ENCODE measurements at places on chromosomes 4 and X. TPM values are rescaled to one million over a fixed set of nuclear protein-coding genes. Genes with fewer than 3 reads are reported as not detected.
A peak's percentile ranks its signal among the peaks of the same experiment; 100 is the strongest.

DUX4 gene
- total RNA-seq = not detected

DCK gene
- 5.9 TPM for total RNA-seq

SHISA3 gene
- total RNA-seq = 1.8 TPM

KCND1 gene
- 0.25 TPM for total RNA-seq

SLITRK2 gene
- total RNA-seq = 0.38 TPM

L1CAM gene
- total RNA-seq = 3.6 TPM

ACSL4 gene
- 58.5 TPM for total RNA-seq

SPANXB1 gene
- total RNA-seq = not detected

VCX gene
- total RNA-seq = not detected

DNA sequence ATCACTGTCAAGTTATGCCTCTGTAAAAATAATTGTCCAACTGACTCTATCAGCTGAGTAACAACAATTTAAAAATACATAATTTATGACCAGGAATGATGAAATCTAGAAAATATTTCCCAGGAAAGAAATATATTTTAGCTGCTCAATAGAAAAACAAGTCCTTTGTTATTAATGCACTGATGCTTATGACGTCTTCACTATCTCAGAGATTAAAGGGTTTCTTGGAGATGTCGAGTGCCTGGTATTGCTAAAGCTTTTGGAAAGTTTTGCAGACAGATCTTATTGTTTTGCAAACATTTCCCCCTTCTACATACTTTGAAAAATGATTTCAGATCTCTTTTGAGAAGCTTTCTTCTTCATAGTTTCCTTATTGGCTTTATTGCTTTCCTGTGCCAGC lies 154.6 kb upstream of the RPS6KA3 start:
- H3K27me3 ChIP-seq = no peaks in the 10 kb centered on the region
- no peaks in the 10 kb centered on the region for H3K36me3 ChIP-seq
- H3K27ac ChIP-seq = no peak overlapping the region
- no peak overlapping the region for H3K4me3 ChIP-seq
- no peak for DNase-seq
- no peaks in the 10 kb centered on the region for H3K4me1 ChIP-seq

GRCh38 chr4:13546941-13547484 lies 2.7 kb upstream of the NKX3-2 start:
- H3K27me3 ChIP-seq = peaks cover 97% of the 10 kb centered on the region
- H3K36me3 ChIP-seq = no peaks in the 10 kb centered on the region
- peaks cover 27% of the 10 kb centered on the region for H3K4me1 ChIP-seq

DNA sequence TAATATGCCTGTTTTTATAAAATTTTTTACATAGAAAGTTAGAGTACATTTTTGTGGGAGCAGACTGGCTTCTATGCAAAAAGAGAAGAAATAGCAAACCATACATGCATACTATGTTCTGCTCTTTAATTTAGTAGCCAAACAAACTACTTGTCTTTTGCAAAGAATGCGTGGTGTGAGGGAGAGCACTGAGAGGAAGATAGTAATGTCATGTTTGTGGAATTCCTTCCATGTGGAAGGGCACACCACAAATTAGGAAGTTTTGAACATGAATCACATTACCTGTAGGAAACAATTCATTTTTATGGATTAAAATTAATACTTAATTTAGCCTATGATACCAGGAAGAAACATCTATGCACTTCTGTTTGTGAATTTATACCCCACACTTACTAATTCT lies 1529.1 kb upstream of the ADGRL3 start:
- no peaks in the 10 kb centered on the region for H3K36me3 ChIP-seq
- no peaks in the 10 kb centered on the region for H3K4me1 ChIP-seq
- H3K27ac ChIP-seq = no peak overlapping the region

GRCh38 chr4:34417160-34417559 lies 1827.2 kb downstream of the ARAP2 start:
- no peak for DNase-seq
- H3K27ac ChIP-seq = no peak overlapping the region
- H3K27me3 ChIP-seq = no peaks in the 10 kb centered on the region
- H3K36me3 ChIP-seq = no peaks in the 10 kb centered on the region

DNA sequence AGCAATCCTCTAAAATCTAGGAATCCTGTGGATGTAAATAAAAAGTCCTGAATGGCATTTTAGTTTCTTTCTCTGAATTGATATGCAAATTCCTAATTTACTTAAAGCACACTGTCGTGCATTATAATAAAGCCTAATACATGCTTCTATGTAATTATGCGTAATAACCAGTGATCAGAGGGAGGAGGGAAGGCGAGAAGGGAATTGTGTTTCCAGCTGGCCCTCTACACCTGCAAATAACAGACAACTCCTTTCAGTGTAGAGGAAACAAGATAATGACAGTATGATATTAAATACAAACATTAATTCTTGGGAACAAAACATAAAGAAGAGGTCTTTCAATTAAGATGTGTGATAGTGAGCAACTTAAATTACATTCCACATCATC lies 419.6 kb upstream of the LCORL start:
- no peak overlapping the region for H3K27ac ChIP-seq
- DNase-seq = no peak
- no peaks in the 10 kb centered on the region for H3K27me3 ChIP-seq
- no peak overlapping the region for H3K4me3 ChIP-seq

- no peaks in the 10 kb centered on the region for H3K27me3 ChIP-seq
- H3K4me1 ChIP-seq = peaks cover 14% of the 10 kb centered on the region
- H3K36me3 ChIP-seq = no peaks in the 10 kb centered on the region
- no peak for DNase-seq
- H3K27ac ChIP-seq = no peak overlapping the region
These were observed 30.9 kb upstream of the NOCT start for GRCh38 chr4:138984647-138985046.

- no peaks in the 10 kb centered on the region for H3K36me3 ChIP-seq
- no peak for DNase-seq
- no peak overlapping the region for H3K27ac ChIP-seq
- H3K4me3 ChIP-seq = no peak overlapping the region
These were observed 275.4 kb downstream of the FAT4 start for GRCh38 chr4:125590158-125590557.

DNA sequence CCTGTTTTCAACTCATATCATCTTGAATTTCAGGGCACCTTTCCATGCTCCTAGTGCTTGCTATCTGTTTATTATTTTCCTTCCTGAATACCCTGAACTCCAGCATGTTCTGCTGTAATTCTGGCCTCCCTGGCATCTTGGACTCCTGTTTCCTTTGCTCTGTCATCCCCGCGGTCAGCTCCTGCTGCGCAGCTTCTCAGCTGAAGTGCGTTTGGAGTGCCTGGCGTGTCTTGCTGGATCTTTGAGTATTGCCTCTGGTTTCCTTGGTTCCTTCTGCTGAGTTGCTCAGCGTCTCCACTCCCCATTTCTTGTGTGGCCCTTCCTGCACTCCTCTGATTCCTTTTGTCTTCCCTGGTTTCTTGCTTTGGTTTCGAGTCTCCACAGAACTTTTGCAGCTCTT lies 84.4 kb downstream of the HTT start:
- DNase-seq = no peak
- no peaks in the 10 kb centered on the region for H3K27me3 ChIP-seq
- H3K27ac ChIP-seq = no peak overlapping the region
- H3K4me3 ChIP-seq = no peak overlapping the region

- no peak overlapping the region for H3K4me3 ChIP-seq
- DNase-seq = no peak
- no peaks in the 10 kb centered on the region for H3K36me3 ChIP-seq
- H3K27ac ChIP-seq = no peak overlapping the region
- H3K4me1 ChIP-seq = peaks cover 6% of the 10 kb centered on the region
These were observed 3.4 kb upstream of the IGBP1 start for GRCh38 chrX:70129816-70130215.

GRCh38 chrX:2867206-2867605 lies 38.5 kb downstream of the GYG2 start:
- H3K27ac ChIP-seq = no peak overlapping the region
- DNase-seq = no peak
- H3K27me3 ChIP-seq = no peaks in the 10 kb centered on the region
- no peaks in the 10 kb centered on the region for H3K36me3 ChIP-seq
- no peaks in the 10 kb centered on the region for H3K4me1 ChIP-seq

- H3K36me3 ChIP-seq = no peaks in the 10 kb centered on the region
- H3K27me3 ChIP-seq = no peaks in the 10 kb centered on the region
- DNase-seq = no peak
- H3K4me1 ChIP-seq = no peaks in the 10 kb centered on the region
- no peak overlapping the region for H3K27ac ChIP-seq
These were observed 264.0 kb downstream of the MID1IP1 start for GRCh38 chrX:39065051-39065871.

- H3K27ac ChIP-seq = peak overlapping the region; percentile 59
- no peaks in the 10 kb centered on the region for H3K36me3 ChIP-seq
- no peaks in the 10 kb centered on the region for H3K27me3 ChIP-seq
- DNase-seq = peak; percentile 71
- peaks cover 3% of the 10 kb centered on the region for H3K4me1 ChIP-seq
These were observed 93.3 kb downstream of the SYNPO2 start for GRCh38 chr4:118981839-118982381.

- peak within 1 kb of the TSS; percentile 49 for H3K27ac ChIP-seq
- no peaks in the 10 kb centered on the region for H3K36me3 ChIP-seq
- H3K4me3 ChIP-seq = peak within 1 kb of the TSS; percentile 73
- peak; percentile 55 for DNase-seq
These were observed at the start of gene SPATA18 for GRCh38 chr4:52051213-52051614. TSS of gene SPATA18 (plus strand) at chr4:52051304. CDS start at chr4:52051705, 401 bp downstream.

- no peak overlapping the region for H3K27ac ChIP-seq
- no peaks in the 10 kb centered on the region for H3K4me1 ChIP-seq
- no peaks in the 10 kb centered on the region for H3K36me3 ChIP-seq
- no peaks in the 10 kb centered on the region for H3K27me3 ChIP-seq
- no peak for DNase-seq
- no peak overlapping the region for H3K4me3 ChIP-seq
These were observed 9.2 kb upstream of the HPGD start for GRCh38 chr4:174531486-174531885.

- H3K4me1 ChIP-seq = no peaks in the 10 kb centered on the region
- DNase-seq = no peak
- no peak overlapping the region for H3K27ac ChIP-seq
These were observed 56.5 kb downstream of the FBXL5 start for GRCh38 chr4:15598644-15599043.

- H3K36me3 ChIP-seq = no peaks in the 10 kb centered on the region
- no peaks in the 10 kb centered on the region for H3K27me3 ChIP-seq
- no peak overlapping the region for H3K27ac ChIP-seq
- DNase-seq = no peak
These were observed 165.8 kb downstream of the ATOH1 start for GRCh38 chr4:93994175-93994994.

GRCh38 chrX:67570839-67571238 lies 27.0 kb downstream of the AR start:
- H3K4me3 ChIP-seq = no peak overlapping the region
- no peak for DNase-seq
- H3K36me3 ChIP-seq = no peaks in the 10 kb centered on the region
- H3K27me3 ChIP-seq = no peaks in the 10 kb centered on the region

DNA sequence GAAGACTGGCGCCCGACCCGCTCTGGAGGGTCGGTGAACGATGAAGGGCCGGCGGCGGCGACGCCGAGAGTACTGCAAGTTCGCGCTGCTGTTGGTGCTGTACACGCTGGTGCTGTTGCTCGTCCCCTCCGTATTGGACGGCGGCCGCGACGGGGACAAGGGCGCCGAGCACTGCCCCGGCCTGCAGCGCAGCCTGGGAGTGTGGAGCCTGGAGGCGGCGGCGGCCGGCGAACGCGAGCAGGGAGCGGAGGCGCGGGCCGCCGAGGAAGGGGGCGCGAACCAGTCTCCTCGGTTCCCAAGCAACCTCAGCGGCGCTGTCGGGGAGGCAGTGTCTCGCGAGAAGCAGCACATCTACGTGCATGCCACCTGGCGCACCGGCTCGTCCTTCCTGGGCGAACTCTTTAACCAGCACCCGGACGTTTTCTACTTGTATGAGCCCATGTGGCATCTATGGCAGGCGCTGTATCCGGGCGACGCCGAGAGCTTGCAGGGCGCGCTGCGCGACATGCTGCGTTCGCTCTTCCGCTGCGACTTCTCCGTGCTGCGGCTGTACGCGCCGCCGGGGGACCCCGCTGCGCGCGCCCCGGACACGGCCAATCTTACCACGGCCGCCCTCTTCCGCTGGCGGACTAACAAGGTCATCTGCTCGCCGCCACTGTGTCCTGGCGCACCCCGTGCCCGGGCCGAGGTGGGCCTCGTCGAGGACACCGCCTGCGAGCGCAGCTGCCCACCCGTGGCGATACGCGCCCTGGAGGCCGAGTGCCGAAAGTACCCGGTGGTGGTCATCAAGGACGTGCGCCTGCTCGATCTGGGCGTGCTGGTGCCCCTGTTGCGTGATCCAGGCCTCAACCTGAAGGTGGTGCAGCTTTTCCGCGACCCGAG lies 568 bp downstream of the CHST7 start:
- H3K27ac ChIP-seq = peak overlapping the region; percentile 81
- H3K4me1 ChIP-seq = no peaks in the 10 kb centered on the region
- peak; percentile 34 for DNase-seq
- no peaks in the 10 kb centered on the region for H3K27me3 ChIP-seq
- H3K36me3 ChIP-seq = no peaks in the 10 kb centered on the region

GRCh38 chr4:5696341-5696740 lies 12.0 kb downstream of the EVC2 start:
- no peaks in the 10 kb centered on the region for H3K36me3 ChIP-seq
- H3K4me1 ChIP-seq = no peaks in the 10 kb centered on the region
- DNase-seq = no peak
- H3K27me3 ChIP-seq = no peaks in the 10 kb centered on the region
- no peak overlapping the region for H3K27ac ChIP-seq

DNA sequence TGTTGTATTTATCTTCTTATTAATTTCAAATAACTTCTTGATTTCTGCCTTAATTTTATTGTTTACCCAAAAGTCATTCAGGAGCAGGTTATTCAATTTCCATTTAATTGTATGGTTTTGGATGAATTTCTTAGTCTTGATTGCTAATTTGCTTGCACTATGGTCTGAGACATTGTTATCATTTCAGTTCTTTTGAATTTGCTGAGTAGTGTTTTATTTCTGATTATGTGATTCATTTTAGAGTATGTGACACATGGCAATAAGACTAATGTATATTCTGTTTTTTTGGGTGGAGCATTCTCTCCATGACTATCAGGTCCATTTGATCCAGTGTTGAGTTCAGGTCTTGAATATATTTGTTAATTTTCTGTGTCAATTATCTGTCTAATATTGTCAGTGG lies 236.7 kb downstream of the EDA2R start:
- no peaks in the 10 kb centered on the region for H3K27me3 ChIP-seq
- no peaks in the 10 kb centered on the region for H3K4me1 ChIP-seq
- DNase-seq = no peak
- H3K27ac ChIP-seq = no peak overlapping the region

DNA sequence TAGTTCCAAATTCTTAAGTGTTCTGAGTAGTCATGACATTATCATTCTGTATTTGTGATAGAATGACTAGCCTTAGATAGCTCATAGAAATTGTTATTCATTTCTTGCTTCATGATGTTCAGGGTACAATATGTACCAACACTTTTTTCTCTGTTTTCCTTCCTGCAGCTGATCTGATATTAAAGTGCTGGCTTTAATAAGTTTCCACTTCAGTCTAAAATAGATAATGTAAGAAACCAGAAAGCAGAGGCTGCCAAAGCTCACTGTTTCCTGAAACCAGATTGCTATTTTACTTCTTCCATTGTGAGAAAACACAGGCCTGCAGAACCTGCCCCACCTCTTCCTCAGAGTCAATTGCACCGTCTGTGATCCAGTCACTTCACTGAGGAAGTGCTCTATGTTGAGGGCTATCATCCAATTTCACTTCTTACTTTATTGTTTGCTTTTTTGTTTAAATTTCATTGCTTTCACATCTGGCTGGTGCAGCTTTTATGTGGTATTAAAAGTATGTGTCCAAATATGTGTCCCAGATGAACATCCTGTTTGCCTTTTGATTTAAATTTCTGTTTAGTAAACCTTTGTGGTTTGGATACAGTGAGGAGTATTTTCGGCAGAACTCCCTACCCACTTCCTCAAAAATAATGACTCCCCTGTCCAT lies 652.1 kb downstream of the ANKRD50 start:
- H3K4me1 ChIP-seq = peaks cover 32% of the 10 kb centered on the region
- no peak overlapping the region for H3K4me3 ChIP-seq
- H3K36me3 ChIP-seq = no peaks in the 10 kb centered on the region
- H3K27ac ChIP-seq = peak overlapping the region; percentile 77
- DNase-seq = peak; percentile 63

All from heart left ventricle (tissue), 16 donors.